Tibial artery (tissue), 4 donors: ENCODE measurements at places on chromosomes 7 and 10.

DNA sequence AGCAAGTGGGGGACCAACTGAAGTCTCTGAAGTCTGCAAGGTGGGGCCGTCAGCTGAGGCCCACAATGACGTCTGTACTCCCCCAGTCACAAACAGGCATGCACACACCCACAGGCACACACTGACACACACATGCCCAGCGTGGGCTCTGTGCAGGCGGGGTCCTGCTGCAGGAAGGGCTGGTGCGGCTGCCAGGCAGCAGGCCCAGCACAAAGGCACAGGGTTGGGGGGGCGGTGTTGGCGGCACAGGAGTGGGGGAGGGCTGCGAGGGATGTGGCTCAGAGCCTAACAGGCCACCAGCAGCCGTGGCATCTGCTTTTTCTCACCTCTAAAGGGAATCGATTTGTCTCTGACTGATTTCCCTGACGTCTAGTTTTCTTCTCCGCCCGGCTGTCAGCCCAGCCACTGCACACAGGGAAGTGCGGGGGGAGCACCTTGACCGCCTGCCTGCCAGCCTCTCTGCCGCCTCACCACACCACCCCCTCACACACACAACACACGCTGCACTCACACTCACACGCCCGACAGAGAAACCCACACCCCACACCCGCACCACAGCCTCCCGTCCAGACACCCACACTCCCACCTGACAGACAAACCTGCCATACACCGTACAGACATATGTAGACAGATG, 43.5 kb upstream of the ZMIZ1 start:
- no peak for DNase-seq

GRCh38 chr7:132437730-132438129, 138.5 kb downstream of the PLXNA4 start:
- no peak for DNase-seq

- no peak for DNase-seq
Measured at GRCh38 chr10:15426558-15426957, 55.5 kb upstream of the FAM171A1 start.

DNA sequence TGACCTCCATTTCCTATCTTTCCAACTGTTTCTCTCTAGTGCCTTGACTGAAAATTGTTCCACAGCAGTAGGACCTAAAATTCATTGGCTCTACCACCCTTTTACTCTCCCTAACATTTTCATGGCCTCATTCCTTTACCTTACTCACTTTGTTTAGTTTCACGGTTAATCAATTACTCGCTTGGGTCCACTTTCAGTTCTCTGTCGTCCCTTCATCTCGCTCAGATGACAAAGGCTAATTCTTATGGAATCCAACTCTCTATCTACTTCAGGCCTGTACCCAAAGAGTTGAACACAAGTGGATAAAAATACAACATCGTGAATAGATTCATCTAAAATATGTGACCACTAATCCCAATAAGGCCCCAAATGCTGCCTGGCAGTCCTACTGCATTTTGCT, 85.9 kb upstream of the ADO start:
- DNase-seq, result no peak

GRCh38 chr10:48535416-48536155, 69.3 kb downstream of the ARHGAP22 start:
- DNase-seq, result no peak

DNA sequence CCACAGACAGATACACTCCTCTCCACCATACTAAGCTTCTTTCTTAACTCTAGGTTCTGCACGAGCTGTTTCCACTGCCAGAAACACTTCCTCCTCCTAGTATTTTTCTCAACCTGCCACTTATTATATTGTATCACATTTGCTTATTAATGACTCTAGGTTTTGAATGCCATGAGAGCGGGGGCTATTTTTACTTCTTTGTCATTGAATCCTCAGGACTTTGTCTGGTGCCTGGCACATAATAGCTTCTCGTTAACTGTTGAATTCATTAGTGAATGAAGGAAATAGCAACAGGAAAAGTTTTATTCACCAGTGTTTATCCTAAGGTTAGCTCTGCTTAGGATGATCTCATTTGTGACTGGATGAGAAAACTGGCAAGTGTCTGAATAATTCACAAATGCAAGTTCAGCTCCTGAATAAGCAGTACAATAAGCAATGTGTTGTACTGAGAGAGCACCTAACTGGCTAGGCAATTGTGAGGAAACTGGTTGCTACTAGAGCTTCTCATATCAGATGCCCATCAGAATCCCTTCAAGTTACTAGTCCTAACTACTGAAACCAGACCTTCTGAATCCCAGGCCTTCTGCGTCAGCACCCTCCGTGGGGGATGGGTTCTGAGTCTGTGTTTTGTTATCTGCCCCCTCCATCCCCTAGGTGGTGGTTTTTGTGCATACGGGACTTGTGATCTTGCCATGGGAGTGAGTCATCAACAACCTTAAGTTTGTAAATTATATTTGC, 92.7 kb downstream of the LSMEM1 start:
- no peak for DNase-seq

GRCh38 chr7:98646465-98646864, 29.4 kb downstream of the NPTX2 start:
- DNase-seq, result no peak

GRCh38 chr10:124359336-124359832, 59.3 kb downstream of the OAT start:
- no peak for DNase-seq

DNA sequence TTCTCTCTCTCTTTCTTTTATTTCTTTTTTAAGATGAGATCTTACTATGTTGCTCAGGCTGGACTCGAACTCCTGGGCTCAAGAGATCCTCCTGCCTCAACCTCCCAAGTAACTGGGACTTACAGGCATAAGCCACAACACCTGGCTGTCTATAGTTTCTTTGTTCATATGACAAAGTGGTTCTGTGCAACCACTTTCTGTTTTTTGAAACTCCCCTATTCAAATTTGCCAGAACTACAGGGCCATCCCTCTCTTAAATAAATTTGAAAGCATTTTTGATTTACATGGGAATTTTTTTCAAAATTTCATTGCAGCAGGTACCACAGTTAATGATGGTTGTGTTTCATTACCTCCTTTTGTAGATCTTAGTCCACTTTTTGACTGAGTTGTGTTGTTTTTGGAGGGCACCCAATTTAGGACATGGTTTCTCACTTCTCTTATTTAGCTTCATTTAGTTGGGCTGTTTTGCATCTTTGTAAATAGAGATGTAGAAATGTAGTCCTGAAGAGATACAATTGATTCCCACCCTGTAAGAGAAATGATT, 119.2 kb downstream of the LRRC4 start:
- DNase-seq, result no peak

DNA sequence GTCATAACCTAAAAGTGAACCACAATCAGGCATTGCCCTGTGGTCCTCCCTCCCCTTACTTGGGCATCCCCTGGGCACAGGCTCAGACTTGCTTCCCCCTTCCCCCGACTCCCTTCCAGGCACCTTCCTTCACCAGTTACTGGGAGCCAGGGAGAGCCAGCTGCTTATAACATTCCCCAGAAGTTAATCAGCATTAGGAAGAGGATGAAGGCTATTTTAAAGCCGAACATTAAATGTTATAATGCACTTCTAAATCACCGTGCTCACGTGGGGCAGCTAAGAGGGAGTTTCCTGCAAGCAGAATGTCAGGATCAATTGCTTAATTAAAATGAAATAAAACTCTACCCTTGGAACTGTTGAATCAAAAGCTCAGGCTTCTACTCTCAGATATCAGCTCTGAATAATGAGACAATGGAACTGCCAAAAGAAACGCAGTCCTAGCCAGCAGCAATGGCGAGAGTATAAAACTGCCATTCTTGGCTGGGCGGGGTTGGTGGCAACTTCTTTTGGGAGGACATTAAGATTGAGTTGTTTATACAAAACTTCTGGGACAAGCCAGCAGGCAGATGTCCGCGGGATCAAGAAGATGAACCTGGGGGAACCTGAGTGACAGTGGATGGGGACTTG, 169.5 kb downstream of the FANK1 start:
- DNase-seq, result no peak

DNA sequence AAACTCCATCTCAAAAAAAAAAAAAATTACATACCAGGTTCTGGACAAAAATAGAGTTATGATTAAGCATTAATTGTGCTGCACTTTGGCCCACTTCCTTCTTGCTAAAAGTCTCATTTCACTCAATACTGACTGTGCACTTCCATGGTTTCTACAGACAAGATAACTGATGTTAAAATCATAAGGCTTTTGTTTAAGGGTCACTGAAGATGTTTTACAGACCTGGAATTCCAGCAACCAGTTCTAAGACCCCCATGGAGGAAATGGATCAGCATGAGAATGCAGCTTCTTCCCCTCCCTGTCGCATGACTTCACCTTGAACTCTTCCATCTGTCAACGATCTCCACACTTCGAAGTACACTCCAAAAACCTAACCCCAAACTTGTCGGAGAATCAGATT, 1191.8 kb upstream of the AUTS2 start:
- no peak for DNase-seq

- DNase-seq, result no peak
Measured at GRCh38 chr7:131359136-131359776, 31.6 kb downstream of the MKLN1 start.

- DNase-seq, result no peak
Measured at GRCh38 chr10:131162211-131162610, 149.3 kb downstream of the TCERG1L start.
